ENCODE measurements at places on chromosomes 1 and 21.

DNA sequence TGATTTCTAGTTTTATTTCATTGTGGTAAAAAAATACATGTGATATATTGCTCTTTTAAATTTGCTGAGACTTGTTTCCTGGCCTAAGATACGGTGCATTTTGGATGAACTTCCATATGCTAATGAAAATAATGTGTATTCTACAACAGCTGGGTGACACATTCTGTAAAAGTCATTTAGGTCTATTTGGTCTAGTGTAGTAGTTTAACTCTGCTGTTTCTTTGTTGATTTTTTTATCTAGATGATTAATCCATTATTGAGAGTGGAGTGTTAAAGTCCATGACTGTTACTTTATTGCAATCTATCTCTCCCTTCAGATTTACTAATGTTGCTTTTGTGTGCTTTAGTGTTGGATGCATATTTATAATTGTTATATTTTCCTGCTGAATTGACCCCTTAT, 161.4 kb downstream of the VAV3 start:
- DNase-seq = no peak

DNA sequence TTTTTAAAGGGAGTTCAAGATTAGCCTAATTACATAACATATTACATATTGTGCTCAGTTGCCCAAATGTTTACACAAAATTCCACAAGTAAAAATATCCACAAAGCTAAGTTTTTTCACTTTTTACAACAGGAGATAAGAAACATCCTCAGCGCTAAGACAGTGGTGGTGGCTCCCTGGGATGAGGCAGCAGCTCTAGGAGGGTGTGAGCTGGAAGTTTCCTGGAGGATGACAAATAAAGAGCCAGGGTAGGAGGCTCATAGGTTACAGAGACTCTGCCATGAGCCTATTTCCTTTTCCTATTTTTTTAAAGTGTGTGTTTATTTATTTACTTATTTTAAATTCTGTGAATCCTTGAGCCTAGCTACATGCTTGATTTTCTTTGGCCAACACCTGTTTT, 91.7 kb downstream of the COL24A1 start:
- DNase-seq = no peak

DNA sequence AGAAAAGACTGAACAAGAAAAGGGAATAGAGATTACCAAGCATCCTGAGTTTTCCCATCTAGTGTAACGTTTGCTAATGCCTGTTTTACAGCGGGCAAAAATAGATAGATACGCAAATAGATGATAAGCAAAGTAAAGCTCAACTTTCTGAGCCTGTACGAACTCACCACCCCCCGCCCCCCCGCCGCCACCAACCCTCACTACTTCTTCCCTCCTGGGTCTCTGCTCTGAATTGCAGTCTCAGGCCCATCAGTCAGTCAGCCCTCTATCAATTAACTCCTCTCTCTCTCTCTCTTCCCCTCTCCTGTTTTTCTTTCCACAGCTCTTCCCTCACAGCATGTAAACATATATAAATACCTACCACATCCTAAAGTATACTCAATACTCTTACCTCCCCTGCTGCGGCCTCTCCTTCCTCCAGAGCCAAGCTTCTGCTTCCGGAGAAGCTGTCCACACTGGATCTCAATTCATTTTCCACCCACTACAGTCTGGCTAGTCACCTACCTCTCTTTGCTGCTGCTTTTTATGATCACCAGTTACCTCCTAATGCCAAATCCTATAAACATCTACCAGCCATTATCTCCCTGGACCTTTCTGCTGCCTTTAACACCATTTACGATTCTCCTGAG, 64.6 kb downstream of the CAPN2 start:
- no peak for DNase-seq

GRCh38 chr1:209720326-209720725, 15.7 kb downstream of the HSD11B1 start:
- DNase-seq = no peak

DNA sequence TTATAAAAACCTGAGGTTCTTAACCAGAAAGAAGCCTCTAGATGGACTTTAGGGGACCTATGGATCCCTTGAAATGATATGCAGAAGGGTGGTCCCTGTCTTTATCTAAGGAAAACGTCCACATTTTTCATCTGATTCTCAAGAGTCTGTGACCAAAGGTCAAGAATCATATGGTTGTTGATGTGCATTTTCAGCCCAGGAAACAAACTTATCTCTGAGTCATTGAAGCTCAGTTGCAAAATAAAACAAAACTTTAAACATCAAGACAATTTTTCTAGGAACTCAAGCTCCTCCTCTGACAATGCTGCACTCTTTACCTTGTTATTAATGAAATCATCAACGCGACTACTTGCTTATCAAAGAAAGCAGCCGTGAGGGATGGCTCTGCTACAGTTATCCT, 83.3 kb downstream of the TIAM1 start:
- no peak for DNase-seq

- DNase-seq = no peak
These were observed 300.7 kb upstream of the SPAG17 start for GRCh38 chr1:118485757-118486156.

GRCh38 chr1:29585201-29585600, 348.9 kb downstream of the PTPRU start:
- no peak for DNase-seq

Measured in naive B cell (primary cell).